ENCODE measurements at places on chromosomes 1 and 21.

GRCh38 chr1:205430696-205431305 is 8.9 kb upstream of the LEMD1 start:
- DNase-seq = no peak

- DNase-seq = no peak
These were observed at the start of gene ADCY10 for GRCh38 chr1:167913895-167914496. Gene ADCY10 (minus strand): TSS chr1:167914134. CDS start chr1:167905140, 8,994 bp downstream.

GRCh38 chr1:38018864-38019343 is 6.4 kb downstream of the UTP11 start:
- no peak for DNase-seq

- DNase-seq = no peak
These were observed 118.2 kb downstream of the WDR3 start for GRCh38 chr1:118047650-118048224.

DNA sequence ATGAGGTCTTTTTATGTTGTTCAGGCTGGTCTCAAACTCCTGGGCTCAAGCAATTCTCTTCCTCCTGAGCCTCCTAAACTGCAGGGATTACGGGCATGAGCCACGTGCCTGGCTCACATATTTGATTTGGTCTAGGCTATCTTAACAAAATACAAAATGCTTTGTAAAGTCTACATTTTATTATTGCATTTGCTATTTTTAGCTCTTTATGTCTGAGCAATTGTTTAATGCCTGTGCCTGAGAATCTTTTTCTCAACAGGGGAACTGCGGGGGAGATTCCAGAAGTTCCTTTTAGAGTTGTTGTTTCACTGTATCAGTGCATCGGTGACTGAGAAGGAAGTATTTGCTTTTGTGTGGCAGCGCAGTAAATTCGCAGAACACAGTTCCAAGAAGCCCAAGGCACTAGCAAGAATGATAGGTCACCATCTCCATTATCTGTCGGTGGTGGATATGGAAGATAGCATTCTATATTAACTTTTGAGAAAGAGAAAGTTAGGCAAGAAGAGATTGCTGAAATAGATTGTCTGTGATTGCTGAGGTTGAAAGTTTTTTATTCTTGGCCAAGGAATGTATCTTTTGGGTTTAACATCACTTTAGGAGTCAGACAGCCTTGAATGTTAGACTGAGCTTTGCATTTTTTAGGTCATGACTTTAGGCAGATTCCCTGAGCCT is 167.3 kb downstream of the PDE4B start:
- no peak for DNase-seq

GRCh38 chr1:35810096-35810881 is 2.5 kb downstream of the AGO4 start:
- no peak for DNase-seq

DNA sequence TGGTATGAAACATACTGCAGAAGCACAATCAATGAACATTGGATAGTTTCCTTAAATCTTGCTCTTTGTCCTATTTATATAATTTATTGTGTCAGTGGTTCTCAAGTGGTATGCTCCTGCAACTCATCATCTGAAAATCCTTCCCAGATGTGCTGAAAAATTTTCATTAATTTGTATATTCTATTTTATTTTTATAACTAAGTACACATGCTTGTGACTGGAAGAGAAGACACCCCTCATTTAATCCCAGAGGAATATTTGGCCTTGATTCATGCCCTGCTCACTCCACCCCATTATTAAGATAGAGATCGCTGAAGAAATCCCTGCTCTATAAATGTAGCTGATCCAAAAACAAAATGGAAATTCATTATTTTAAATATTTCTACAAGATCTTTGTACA is 870.5 kb upstream of the CXADR start:
- no peak for DNase-seq

DNA sequence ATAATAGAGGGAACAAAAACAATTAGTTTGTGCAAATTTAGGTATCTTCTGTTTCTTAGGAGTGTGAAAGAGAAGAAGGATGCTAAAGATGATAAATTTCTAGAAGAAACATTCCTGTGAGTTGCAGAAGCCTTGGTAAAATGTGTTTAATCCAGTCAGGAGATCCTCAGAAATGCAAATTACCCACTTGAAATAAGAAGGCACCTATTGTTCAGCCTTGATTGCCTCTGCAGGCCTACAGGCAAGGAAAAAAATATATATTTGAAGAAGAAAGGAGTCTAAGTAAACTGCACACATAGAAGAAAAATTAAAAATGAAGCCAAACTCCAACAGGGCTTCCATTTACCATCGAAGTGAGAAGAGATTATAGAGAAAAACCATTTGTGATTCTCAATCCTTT is 51.0 kb upstream of the LHX8 start:
- no peak for DNase-seq

DNA sequence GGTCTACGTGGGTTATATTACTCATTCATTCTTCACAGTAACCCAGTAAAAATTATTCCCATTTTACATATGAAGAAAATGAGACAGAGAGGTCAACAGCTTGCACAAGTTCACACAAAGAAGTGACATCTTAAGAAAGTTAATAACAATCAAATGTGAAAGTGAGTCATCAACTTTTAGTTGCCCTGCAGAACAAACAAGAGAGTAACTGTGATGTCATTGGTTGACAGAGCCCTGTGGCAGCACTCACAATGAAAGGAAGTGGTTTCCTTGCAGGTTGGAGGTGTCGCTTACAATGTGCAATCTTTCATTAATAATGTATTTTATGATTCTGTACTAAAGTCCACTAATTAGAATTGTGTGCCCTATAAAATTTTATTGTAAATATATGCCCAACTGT is 369.6 kb downstream of the RYR2 start:
- DNase-seq = no peak

GRCh38 chr1:53642607-53643006 is 96.4 kb downstream of the GLIS1 start:
- no peak for DNase-seq

DNA sequence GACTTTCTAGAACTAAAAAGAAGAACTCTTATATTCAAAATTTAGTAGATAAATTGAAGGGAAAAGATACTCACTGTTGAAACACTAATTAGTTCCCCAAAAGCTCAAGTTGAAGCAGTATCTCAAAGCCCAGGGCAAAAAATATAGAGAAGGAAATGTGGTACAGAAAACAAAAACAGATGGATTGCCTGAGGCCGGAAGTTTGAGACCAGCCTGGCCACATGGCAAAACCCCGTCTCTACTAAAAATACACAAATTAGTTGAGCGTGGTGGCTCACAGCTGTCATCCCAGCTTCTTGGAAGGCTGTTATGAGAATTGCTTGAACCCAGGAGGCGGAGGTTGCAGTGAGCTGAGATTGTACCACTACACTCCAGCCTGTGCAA is 36.0 kb downstream of the FAM177B start:
- DNase-seq = no peak

- DNase-seq = no peak
These were observed 35.6 kb downstream of the ADARB1 start for GRCh38 chr21:45109831-45110492.

DNA sequence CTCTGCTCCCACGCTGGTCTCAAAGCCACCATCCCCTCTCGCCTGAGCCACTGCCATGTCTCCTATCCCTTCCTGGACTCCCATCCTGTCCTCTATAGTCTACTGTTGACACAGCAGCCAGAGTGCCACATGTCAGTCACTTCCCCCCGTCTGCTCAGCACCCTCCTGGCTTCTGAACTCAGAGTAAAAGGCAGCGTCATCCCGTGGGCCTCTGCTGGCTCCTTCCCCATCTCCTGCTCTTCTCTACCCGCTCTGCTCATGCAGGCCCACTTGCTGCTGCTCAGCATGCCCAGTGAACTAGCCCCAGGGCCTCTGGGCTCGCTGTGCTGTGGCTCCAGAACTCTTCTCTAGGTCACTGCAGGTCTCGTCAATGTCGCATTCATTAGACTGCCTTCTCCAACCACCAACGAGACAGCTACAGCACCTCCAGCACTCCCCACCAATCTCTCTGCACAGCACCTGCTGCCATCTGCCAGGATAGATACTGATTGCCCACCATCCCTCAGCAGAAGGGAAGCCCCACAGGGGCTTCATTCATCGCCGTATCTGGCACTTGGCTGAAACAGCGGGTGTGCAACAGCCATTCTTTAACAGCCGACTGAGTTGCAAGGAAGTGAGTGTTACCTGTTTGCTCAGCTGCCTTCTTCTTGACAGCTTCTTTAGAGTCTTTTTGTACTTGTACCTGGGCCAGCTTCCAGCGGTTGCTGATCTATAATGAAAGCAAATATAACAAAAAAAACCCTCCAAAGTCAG is 11.8 kb upstream of the SRM start:
- no peak for DNase-seq

Measured in WERI-Rb-1 (cell line).